Activated CD8-positive, alpha-beta memory T cell treated with anti-CD3 and anti-CD28 coated beads, Interleukin-2, amount 50 U/mL, for 4 hours (primary cell): ENCODE measurements at places on chromosomes 2 and 18.

- no peak for DNase-seq
Measured at GRCh38 chr18:43238429-43238828, 38.9 kb downstream of the SYT4 start.

DNA sequence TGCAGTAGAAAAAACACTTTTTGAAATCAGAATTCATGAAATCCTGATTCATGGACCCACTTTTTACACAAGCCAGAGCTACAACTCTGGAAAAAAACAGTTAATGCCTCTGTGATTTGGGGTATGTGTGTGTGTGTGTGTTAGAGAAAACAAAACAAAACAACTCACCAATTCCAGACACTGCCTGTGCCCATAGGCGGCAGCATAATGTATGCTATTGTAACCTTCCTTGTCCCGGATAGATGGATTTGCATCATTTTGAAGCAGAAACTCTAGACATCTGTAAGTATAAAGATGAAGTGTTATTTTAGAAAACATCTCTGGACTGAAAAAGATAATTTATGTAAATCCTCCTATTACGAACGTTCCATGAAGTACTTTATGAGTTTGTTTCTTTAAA is 152.0 kb upstream of the PGAP1 start:
- DNase-seq: no peak

- no peak for DNase-seq
Measured at GRCh38 chr2:173819852-173820251, 145.3 kb downstream of the SP3 start.

- no peak for DNase-seq
Measured at GRCh38 chr2:174752403-174753037, 11.8 kb downstream of the CHRNA1 start.

- no peak for DNase-seq
Measured at GRCh38 chr2:133787207-133787606, 218.9 kb upstream of the NCKAP5 start.

- no peak for DNase-seq
Measured at GRCh38 chr2:199464606-199465352, 7.0 kb upstream of the SATB2 start.

- DNase-seq: no peak
Measured at GRCh38 chr2:17441055-17441771, 77.0 kb downstream of the RAD51AP2 start.

DNA sequence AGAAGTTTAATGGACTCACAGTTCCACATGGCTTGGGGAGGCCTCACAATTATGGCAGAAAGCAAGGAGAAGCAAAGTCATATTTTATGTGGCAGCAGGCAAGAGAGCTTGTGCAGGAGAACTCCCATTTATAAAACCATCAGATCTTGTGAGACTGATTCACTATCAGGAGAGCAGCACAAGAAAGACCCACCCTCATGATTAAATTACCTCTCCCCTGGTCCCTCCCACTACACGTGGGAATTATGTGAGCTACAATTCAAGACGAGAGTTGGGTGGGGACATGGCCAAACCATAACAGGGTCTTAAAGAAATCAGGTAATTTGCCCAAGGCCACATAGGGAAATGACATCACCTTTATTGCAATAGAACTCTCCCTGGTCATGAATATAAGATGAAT is 1073.3 kb upstream of the ACVR2A start:
- DNase-seq: no peak

- no peak for DNase-seq
Measured at GRCh38 chr2:33763671-33764310, 164.7 kb upstream of the FAM98A start.

- DNase-seq: no peak
Measured at GRCh38 chr2:47310801-47311560, 92.0 kb upstream of the MSH2 start.

- DNase-seq: no peak
Measured at GRCh38 chr2:60442608-60443007, 110.8 kb downstream of the BCL11A start.
